ENCODE measurements at places on chromosomes 4 and X.

DNA sequence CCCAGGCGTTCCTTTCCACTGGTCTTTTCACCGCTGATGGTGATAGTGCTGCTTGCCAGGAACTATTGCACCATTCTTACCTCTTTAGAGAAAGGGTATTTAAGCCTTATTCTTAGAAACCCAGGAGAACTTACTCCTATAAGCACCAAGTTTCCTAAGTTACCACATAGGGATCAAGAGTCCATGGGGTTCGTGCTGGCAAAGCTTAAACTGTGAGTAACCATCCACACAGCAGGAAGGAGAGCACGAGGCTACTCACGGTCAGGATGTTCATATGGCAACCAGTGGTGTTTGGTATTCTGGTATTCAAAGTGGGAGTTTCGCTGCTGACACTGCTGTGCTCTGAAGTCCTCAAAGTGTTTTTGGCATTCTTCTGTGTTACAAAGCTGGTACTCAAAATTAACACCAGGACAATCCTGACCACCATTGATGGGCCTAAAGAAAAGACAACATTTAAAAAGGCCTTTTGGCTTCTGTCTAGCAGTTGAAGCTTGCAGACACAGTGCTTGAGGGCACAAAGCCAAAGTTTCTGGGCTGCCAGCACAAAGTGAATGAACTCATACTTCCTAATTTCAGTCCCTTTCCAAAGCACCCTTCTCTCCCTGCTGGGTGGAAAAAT is 256.9 kb downstream of the ADAMTS3 start:
- DNase-seq = no peak

- no peak for DNase-seq
Observed at GRCh38 chrX:13177921-13178566, 133.6 kb upstream of the FAM9C start.

GRCh38 chrX:130895299-130895698 is 7.7 kb downstream of the ENOX2 start:
- DNase-seq = no peak

DNA sequence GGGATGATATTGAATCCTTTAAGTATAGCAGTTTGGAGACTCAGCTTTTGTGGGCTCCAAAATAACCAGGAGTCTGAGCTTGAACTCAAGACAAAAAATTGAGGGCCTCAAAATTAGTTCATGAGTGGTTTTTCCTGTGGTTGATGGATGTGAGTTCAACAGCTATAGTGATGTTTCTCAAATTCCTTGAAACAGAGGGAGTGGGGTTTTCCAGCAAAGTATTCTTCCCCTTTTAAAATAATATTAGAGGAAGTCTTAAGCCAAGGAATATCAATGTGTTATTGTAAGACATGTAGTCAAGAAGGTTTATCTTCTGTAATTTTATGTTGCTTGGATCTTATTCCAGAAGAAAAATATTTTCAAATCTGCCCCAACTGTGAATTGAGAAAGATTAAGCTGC is 10.6 kb downstream of the OTC start:
- no peak for DNase-seq

DNA sequence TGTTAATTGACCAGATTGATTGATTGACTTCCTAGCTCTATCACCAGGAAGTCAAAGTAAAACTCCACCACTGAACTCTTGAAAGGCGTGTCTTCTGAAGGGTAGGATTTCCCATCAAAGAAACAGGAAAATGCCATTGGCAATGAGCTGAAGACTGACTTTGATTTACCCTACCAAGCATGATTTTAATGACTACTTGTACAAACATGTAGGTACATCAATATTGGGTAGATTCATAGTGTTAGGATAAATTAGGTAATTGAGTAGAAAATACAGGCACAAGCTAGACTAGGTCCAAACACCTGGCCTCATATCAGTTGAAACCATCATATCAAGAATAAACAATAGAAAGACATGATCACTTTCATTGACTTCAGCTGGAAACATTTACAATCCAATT is 53.2 kb upstream of the ATXN3L start:
- DNase-seq = no peak
